ENCODE measurements at places on chromosomes 4 and X. TPM values are rescaled to one million over a fixed set of nuclear protein-coding genes. Genes with fewer than 3 reads are reported as not detected.
A peak's percentile ranks its signal among the peaks of the same experiment; 100 is the strongest.

DNA sequence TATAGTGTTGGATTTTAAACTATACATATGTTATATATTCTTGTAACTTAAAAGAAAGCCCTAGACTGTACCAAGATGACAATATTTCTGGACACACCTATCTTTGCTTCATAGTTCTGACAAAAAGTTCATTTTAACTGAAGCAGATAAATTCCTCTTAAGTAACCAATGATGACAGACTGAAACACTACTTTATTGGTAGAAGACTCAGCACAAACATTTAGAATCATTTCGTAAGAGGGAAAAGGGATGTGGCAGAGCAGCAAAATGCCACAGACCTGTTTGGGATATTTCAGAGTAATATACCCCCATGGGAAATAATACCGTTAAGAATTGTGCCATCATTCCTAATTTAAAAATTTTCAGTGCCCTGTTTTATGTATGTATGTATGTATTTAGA is 56.2 kb downstream of the APOO start:
- no peak for DNase-seq

GRCh38 chr4:126441173-126442035 is 1126.6 kb downstream of the FAT4 start:
- peak; percentile 53 for DNase-seq

DNA sequence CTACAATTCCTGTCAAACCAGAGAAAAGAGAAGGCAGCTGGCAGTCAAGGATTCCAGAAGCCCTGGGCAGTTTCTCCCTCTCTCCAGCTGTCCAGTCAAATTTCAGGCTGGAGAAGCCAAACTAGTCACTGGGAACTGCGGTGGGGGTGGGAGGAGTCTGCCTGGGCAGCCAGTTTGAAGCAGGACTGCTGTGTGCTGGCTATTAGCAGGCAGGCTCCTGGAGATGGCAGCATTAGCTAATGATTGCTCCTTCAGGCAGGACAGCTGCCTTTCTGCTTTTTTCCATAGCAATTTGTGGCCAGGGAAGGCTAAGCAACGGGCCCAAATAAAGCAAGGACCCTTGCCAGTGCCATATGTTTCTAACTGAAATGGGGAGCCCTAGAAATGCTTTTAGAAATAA is 44.7 kb upstream of the FGF13 start:
- DNase-seq = peak; percentile 36

- no peak for DNase-seq
Observed at GRCh38 chr4:40842725-40843423, 93.1 kb downstream of the NSUN7 start.

ALPK1 gene
- polyA plus RNA-seq = 20.6 TPM
